Osteoblast (primary cell): ENCODE measurements at places on chromosomes 3 and 15. TPM values are rescaled to one million over a fixed set of nuclear protein-coding genes. Genes with fewer than 3 reads are reported as not detected.

The NPAP1 gene
- not detected in 2 replicates for total RNA-seq

The CPB1 gene
- 1.1 and 1.8 TPM in 2 replicates for total RNA-seq

The CISH gene
- total RNA-seq = 1.1 and 1.2 TPM in 2 replicates

DNA sequence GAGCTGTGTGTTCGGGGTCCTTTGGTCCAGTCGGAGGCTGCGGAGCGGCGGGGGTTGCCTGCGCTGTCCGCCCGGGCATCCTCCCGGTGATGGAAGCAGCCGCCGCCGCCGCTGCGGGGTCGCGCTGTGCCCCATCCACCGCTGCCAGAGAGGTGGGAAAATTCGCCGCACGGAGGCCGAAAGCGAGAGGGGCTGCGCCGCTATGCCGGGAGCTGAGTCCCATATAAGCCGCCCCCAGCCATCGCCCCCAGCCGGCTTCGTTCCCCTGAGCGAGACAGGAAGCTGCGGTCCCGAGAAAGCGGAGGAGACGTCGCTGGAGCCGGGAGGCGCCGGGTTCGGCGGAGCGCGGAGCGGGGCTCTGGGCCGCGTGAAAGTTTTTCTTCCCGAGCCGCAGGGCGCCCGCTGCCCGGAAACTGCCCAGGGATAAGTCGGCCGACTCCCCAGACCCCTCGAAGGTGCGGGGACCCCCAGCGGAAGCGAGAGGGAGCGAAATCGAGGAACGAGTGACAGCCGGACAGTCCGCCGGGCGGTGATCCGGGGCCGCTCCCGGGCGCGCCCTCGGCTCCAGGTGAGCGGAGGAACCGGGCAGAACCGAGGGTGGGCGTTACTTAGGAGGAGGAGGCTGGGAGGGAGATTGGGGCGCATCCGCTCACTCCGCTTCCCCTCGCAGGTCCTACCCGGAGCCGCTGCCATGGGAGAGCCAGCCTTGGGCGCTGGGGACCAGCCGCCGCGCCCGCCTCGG, 574 bp downstream of the CHST2 start:
- peak; percentile 87 for DNase-seq

GRCh38 chr15:57335719-57336118, 40.6 kb upstream of the CGNL1 start:
- DNase-seq = no peak

- DNase-seq = no peak
Measured at GRCh38 chr15:80309769-80310384, 57.9 kb upstream of the CTXND1 start.

DNA sequence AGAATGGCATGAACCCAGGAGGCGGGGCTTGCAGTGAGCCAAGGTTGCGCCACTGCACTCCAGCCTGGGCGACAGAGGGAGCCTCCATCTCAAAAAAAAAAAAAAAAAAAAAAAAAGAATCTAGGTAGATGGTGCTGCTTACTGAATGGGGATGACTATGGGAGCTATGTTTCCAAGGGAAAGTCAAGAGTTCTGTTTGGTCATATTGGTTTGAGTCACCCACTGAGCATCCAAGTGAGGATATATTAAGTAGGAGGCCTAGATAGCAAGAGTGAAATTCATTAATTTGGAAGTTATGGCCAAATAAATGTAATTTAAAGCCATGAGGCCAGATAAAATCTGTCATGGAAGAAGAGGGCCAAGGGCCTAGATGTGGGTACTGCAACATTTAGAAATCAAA, 9.0 kb upstream of the UACA start:
- peak; percentile 88 for DNase-seq

The SLC12A8 gene
- 33.0 and 36.2 TPM in 2 replicates for total RNA-seq

The AQP9 gene
- under 0.01 TPM in 2 replicates for total RNA-seq

GRCh38 chr3:88147261-88147660, 2.5 kb upstream of the C3orf38 start:
- no peak for DNase-seq

The SLC7A14 gene
- 0.29 and 0.36 TPM in 2 replicates for total RNA-seq

DNA sequence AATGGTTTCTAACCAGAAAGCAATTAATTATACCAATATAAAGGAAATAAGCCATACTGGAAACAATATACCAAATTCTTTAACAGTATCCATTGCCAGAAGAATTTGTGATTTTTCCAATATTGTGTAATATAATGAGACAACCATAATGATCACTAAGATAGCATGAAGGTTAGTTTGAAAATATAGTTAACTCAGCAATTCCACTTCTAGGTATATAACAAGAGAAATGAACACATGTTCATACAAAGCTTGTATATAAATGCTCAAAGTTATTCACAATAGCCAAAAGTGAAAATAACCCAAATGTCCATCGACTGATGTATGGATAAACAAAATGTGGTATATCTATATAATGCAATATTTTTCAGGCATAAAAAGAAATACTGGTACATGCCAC, 369.1 kb downstream of the TBC1D5 start:
- no peak for DNase-seq

GRCh38 chr3:134955874-134956273, 160.8 kb downstream of the EPHB1 start:
- no peak for DNase-seq

GRCh38 chr3:7658294-7658693, 797.4 kb downstream of the GRM7 start:
- DNase-seq = no peak

GRCh38 chr3:18425641-18426257, 610 bp upstream of the SATB1 start:
- DNase-seq = no peak

The CATSPER2 gene
- total RNA-seq = 1.1 and 3.8 TPM in 2 replicates

The TUSC7 gene
- not detected in 2 replicates for total RNA-seq

DNA sequence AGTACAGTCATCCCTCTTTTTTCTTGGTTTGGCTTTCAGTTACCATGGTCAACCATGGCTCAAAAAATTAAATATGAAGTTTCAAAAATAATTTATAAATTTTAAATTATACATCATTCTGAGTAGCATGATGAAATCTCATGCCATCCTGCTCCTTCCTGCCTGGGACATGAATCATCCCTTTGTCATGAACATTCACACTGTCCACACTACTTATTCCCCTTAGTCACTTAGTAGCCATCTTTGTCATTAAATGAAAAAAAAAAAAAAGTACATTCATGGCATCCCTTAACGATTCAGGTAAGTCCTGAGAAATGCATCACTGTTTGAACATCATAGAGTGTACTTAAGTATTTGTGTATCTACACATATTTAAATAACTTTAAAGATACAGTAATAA, 1046.3 kb downstream of the ROBO2 start:
- DNase-seq = no peak

- no peak for DNase-seq
Measured at GRCh38 chr3:69353503-69353902, 32.4 kb downstream of the FRMD4B start.

- no peak for DNase-seq
Measured at GRCh38 chr3:53384465-53385423, 37.4 kb upstream of the DCP1A start.

GRCh38 chr3:196281962-196282361, 5.6 kb downstream of the PCYT1A start:
- no peak for DNase-seq

The ETV5 gene
- 42.3 and 44.5 TPM in 2 replicates for total RNA-seq

DNA sequence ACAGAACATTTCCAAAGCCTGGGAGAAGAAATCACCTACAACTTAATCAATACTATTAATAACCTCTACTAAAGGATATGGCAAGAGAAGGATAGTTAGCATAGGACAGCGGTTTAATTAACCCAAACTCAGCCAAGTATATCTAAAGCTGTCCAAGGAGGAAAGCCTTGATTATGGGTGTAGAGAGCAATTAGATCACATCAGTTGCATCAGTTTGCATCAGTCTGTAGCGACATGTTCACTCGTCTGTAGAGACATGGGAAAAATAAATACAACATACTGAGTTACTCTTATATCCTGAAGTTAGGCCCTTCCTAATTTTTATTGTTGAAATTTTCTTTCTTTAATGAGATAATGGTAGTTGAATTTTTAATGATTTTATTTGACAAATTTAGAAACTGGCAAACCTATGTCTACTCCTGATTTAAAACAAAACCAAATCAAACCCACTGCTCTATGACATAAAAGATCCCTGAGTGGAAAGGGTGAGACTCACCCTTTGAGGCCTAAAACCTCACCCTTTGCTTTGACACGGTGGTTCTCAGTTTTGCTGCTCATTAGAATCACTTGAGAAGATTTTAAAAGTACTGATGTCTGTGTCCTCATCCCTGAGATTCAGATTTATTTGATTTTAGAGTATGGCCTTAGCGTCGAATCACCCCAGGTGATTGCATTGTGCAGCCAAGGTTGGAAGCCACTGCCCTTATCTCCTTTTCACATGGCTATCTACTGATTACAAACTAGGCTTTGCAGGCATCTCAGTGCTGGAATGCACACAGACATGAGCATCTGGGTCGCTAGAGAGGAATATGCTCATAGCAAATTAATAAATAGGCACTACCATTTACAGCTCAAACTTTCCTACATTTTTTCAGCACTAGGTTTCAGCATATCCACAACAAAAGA, 2.8 kb upstream of the CLRN1 start:
- DNase-seq = no peak

The ANKRD34C gene
- not detected in 2 replicates for total RNA-seq

DNA sequence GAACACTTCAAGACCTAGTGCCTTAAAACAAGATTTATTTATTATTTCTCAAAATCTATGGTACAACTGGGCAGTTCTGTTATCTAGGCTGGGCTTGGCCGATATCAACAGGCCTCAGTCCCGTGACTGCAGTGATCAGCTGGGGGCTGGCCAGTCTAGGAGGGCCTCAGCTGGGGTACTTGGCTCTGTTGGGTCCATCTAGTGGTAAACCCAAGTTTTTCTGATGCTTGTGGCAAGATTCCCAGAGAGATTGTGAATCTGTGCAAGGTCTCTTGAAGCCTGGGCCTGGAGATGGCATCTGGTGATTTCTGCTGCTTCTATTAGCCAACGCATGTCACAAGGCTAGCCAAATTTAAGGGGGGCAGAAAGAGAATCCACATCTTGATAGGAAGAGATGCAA, 482.4 kb upstream of the SGO1 start:
- DNase-seq = no peak

- DNase-seq = no peak
Measured at GRCh38 chr3:46541835-46542234, 24.3 kb downstream of the LRRC2 start.

GRCh38 chr3:35617370-35617769, 22.0 kb upstream of the ARPP21 start:
- DNase-seq = no peak

DNA sequence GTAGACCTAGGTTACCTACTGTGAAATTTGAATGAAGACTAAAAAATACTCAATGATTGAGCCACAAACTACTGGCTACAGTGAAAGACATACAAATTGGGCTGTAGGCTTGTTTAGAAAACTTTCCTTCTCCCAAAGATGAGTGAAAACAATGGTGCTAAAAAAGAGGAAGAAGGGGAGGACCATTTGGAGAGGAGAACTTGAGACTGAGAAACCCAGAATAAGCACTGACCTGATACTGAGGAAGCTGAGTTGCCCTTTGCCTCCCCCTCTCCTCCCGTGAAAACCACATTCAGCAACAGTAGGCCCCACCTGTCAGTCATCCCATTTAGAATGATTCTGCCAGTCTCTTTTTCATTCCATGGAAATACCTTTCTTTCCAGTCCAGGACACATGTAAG, 484.0 kb upstream of the TGFBR2 start:
- no peak for DNase-seq

- DNase-seq = no peak
Measured at GRCh38 chr3:189689625-189690024, 58.4 kb downstream of the TP63 start.

The SAMD7 gene
- total RNA-seq = not detected in 2 replicates

- no peak for DNase-seq
Measured at GRCh38 chr3:134375582-134376384, 1.5 kb upstream of the AMOTL2 start.

The XCR1 gene
- total RNA-seq = not detected in 2 replicates

The CLDN16 gene
- under 0.01 TPM in 1 of 2 replicates, not detected in the other for total RNA-seq
